Aorta (tissue), 5 donors: ENCODE measurements at places on chromosomes 2 and 18.

DNA sequence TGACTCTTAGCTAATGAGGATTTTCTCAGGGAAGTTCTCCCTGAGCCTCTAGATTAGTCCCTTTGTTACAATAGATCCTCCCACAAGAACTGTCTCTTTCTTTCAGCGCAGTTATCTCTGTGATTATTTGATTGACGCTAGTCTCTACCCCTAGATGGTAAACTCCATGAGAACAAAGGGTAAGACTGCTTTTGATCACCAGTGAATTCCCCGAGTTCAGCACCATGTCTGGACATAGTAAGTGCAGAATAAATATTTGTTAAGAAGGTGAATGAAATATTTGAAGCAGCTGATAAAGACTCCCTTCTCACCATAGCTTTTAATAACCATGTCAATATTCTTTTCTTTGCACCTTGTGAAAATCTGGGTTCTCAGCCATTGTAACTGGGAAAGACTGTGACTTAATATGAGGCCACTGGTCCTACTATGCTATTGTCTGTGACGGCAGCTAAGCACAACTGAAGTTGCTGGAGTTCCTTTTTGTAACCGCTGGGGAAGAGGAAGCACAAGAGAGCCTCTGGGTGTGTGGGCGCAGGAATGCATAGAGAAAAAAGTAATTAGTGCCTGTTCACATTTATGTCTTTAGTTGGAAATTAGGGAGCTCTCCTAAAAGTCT lies 214.7 kb downstream of the TGIF1 start:
- no peaks in the 10 kb centered on the region for H3K36me3 ChIP-seq
- H3K4me3 ChIP-seq, result no peak overlapping the region
- H3K4me1 ChIP-seq, result no peaks in the 10 kb centered on the region
- no peaks in the 10 kb centered on the region for H3K27me3 ChIP-seq

DNA sequence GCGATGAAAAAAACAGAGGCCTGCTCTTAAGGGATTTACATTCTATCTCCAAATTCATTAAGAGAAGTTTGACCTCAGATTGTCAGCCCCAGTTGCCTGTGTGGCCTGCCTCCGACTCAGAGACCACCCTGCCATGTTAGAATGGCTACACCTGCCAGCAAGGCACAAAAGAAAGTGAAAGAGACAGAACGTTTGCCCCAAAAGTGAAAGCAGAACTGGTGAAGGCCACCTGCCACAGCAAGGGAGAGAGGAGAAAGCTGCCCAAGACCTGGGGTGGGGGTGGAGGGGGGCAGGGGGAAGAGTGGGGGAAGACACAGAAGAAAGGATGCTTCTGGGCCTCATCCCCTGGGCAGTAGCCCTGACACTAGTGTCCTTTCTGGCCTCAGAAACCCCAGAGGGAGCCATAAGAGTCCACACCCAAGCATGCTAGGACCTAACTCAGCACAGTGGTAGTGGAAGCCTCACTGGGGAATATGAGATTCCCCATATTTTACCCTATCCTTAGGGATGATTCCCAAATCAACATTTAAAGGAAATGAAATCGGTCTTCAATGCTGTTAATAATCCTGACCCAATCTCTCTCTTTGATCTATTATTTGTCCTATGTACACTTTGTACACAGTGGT lies 389.7 kb downstream of the TXNL1 start:
- H3K27me3 ChIP-seq, result no peaks in the 10 kb centered on the region
- H3K36me3 ChIP-seq, result no peaks in the 10 kb centered on the region
- H3K27ac ChIP-seq, result no peak overlapping the region
- H3K4me3 ChIP-seq, result no peak overlapping the region
- DNase-seq, result no peak
- no peaks in the 10 kb centered on the region for H3K4me1 ChIP-seq

DNA sequence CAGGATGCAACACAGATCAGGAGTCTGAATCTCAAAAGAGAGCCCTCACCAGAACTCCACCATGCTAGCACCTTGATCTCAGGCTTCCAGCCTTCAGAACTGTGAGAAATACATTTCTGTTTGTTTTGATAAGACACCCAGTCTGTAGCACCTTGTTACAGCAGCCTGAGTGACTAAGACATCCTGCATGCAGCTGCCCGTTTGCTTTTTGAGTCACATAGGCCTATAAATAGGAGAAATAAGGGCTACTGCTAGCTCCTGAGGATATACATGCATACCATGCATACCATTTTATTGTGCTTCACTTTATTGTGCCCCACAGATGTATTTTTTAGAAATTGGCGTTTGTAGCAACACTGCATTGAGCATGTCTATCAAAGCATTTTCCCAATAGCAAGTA lies 337.8 kb downstream of the CDH2 start:
- no peak for DNase-seq
- H3K27ac ChIP-seq, result no peak overlapping the region
- no peaks in the 10 kb centered on the region for H3K4me1 ChIP-seq
- no peaks in the 10 kb centered on the region for H3K36me3 ChIP-seq
- no peaks in the 10 kb centered on the region for H3K27me3 ChIP-seq

- H3K27ac ChIP-seq, result no peak overlapping the region
- no peaks in the 10 kb centered on the region for H3K27me3 ChIP-seq
- no peak overlapping the region for H3K4me3 ChIP-seq
- no peaks in the 10 kb centered on the region for H3K36me3 ChIP-seq
- no peaks in the 10 kb centered on the region for H3K4me1 ChIP-seq
These were observed 601.6 kb upstream of the PKDCC start for GRCh38 chr2:41446266-41446665.

GRCh38 chr2:195662138-195662537 lies 5.1 kb downstream of the SLC39A10 start:
- no peak overlapping the region for H3K4me3 ChIP-seq
- H3K27me3 ChIP-seq, result no peaks in the 10 kb centered on the region
- no peak for DNase-seq
